ENCODE measurements at places on chromosomes 6 and 20.

DNA sequence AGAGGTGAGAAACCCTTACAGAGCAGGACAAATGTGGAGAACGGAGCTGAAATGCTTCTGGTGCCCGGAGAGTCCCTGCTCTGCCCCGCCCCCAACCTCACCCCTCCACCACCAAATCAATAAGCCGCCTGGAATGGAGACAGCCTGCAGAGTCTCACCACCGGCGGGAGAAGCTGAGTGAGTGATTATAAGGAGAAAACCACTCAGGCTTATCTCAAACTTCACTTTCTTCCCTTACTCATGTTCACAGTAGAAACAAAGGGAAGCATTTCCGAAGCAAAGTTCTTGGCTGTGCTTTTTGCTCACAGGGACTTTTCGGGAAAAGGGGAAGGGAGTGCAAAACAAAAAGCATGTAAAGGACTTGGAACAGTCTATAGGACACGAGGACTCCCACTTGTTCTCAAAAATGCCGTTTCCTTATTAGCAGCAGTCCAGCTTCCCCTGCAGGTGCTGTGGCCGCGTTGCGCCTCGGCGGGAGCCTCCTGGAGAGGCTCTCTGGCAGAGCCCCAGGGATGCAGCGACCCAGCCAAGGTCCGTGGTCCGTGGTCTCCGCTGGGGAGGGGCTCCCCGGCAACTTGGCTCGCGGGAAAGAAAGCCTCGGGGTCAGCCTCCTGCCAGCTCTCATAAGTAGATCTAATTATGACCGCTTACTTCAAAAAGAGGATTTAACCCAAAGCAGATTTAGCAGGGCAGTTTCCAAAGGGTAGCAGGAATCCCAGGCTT, 64.8 kb upstream of the TMEM30A start:
- no peak for DNase-seq

DNA sequence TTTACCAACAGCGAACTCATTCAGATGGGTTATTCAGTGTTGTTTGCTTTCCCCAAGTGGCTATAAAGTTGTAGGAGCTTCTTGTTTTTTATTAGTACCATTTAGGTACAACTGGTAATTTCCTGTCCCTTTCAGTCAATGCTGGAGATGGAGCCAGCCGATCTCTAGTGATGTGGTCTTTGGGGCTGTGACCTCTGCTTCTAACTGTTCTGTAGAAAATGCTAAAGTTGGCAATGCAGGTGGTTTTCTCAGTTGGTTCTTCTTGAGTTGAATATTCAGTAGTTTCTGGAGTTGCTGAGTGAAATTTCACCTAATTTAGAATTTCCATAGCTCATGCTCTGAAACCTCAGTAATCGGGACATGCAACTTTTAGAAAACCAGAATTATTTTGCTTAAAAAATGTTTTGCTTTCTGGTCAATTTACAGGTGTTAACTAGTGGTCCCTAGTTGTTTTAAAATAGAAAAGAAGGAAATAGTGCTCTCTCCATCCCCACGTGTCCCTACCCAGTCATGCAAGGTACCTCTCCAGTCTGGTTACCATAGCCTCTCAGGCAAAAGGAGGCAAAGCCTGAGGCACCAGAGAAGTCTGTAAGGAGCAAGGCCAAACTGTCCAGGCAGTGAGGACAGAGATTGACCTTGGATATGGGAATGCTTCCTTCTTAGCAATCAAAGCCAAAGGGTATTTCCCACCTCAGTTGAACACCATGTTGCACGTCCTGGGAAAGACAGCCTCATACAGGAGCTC, 27.3 kb upstream of the GABRR1 start:
- no peak for DNase-seq

DNA sequence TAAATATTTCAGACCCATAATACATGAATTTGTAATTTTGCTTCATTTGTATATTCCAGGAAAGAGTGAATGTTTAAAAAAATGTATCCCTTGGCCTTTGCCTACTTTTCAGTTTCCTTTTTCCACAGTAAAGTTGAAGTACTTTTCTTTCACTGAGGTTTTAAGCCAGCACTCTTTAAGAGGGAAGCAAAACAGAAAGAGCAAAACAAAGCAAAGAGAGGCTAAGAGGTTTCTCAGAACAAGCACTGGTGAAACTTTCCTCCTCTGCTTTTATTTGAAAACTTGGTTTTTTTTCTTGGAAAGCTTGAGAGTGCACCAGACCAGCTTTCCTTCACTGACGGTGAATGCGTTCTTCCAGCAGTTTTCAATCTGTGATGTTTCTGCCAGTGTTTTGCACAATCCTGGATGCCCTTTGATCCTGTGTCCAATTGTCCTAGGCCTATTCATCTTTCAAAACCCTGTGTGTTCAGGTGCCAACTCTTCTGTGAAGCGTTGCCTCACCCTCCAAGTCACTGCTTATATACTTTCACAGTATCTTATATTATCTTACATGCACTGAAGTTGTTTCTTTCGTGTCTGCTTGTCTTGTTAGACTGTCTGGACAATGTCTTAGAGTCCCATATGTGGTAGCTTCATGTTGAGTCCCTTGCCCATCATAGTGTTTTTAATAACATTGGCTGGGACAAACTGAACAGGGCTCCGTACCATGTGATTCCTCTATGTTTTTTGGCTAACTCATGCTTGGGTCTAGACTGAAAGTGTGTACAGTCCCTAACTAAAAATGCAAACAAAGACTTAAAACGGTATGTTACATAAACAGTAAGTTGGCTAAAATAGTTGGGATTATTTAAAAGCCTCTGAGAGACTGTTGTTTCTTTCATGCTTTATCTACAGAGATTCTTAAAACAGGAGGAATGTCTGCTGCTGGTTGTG, 1.9 kb downstream of the RNF217 start:
- no peak for DNase-seq

DNA sequence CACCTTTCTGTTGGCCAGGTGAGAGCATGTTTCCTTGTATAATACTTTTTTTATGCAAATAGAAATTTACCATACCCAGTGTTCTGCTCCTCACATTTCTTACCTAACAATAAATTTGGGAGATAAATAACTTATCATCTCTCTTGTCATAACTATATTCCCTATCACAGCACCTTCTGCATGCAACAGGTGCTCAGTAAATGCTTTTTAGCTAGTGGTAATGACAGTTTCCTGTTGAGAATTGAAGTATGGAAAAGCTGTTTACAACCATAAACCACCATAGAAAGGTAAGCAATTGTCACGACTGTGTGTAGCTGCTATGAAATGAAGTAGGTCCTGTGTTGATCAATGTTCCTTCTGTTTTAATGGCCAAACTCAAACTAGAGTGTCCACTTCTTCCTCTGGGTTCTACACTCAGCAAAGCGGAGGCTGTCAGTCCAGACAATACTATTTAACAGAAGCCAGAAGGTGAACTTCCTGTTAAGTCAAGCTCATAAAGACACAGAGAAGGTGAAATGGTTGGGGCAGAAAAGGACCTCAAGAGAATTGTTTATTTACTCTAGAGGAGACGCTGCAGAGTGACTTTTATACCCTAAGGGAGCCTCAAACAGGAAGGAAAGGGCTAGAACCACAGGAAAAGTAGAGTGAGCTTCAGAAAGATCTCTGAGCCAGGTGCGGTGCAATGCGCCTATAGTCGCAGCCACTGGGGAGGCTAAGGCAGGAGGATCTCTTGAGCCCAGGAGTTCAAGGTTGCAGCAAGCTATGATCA, 84.0 kb upstream of the SLC22A16 start:
- no peak for DNase-seq

DNA sequence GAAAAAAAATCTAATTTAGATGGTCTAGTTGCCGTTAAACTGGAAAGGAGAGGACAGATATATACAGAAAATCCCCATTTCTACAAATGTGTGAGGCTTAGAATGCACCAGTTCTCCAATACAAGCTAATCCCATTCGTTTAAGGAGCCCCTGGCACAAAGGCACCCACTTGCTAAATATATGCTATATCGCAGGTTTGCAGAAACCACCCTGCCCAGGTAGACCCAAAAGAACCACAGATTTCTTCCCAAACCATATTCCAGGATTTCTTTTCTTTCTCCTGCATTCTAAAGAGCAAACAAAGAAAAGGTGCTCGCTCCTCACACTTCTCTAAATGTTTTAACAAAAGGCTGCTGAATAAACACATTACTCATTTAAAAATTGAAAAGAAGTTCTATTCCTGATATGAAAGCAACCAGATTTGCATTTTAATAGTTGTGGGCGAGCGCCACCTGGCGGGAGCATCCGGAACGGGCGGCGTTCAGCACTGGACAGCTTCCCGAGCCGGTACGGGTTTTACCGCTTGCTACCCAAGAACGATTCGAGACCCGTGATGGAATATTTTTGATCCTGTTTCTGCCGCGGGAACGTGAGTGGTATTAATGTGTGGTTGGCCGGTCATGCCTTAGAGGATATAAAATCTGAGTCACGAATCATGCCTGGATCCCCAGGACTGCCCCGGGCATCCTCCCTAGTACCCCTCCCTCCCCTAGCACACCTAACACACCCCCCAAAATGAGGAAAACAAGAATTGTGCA, 2.1 kb downstream of the PTPRT start:
- DNase-seq, result peak; percentile 39

- no peak for DNase-seq
Measured at GRCh38 chr20:44118185-44119033, 68.6 kb downstream of the JPH2 start.

- no peak for DNase-seq
Measured at GRCh38 chr6:156942266-156942665, 165.1 kb downstream of the ARID1B start.

DNA sequence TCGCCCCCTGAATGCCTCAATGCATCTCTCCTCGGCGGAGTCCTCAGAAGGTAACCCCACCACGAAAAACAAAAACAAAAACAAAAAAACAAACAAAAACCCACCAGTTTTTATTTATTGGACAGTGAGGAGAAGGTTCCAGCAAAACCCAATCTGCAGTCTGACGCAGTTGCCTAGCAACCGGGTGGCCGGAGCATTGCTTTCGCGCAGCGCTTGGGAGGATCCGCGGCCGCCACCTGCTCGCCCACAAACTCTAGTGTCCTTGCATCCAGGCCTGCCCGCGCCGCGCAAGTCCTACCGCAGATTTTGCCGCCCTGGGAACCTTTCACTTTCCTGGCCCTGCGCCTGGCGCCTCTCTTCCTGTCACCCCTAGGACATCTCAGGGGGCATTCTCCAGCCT, 17.6 kb downstream of the TFAP2B start:
- DNase-seq, result no peak

GRCh38 chr6:168052291-168052891, 26.6 kb downstream of the FRMD1 start:
- DNase-seq, result no peak

DNA sequence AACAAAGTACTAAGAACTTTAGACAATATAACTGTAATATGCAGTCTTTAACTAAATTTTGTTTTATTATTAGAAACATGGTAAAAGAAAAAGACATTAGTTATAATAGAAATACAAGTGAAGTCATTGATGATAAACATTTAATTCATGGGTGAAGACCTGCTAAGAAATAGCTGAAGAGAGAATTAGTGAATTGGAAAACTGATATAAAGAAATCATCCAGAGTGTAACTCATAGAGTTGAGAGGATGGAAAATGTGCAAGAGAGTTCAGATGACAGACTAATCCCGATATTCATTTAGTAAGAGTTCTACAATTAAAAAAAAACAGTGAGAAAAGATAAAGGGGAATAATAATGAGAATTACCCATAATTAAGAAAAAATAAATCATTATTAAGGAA, 220.7 kb upstream of the THBS2 start:
- no peak for DNase-seq

DNA sequence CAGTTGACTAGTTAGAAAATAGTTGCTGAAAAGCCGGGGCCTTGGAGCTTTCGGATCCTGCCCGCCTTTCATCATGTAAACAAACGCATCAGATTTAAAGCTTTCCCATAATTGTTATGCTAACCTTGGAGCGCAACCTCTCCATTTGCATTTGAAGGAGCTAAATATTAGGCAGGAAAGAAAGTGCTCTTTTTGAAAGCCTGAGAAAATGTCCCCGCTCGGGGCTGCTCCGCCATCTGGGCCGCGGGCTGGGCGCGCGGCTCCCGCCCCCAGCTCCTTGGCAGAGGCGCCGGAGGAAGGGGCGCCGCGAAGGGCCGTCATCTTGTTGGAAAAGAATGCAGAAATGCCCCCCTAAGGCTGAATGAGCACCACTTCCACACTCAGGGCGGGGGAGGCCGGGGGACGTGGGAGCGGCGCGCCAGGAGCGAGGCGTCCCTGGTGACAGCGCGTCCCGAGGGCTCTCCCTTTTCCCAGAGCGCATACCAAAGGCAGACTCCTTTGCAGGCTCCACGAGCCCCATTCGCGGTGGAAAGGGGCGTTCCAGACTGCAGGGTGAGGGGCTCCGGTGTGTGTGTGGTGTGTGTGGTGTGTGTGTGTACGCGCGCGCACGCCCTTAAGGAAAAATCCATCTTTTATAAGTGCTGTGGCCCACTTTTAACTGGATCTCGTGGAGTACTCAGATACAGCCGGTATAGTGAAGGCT, 145.6 kb upstream of the ID4 start:
- DNase-seq, result peak; percentile 77

DNA sequence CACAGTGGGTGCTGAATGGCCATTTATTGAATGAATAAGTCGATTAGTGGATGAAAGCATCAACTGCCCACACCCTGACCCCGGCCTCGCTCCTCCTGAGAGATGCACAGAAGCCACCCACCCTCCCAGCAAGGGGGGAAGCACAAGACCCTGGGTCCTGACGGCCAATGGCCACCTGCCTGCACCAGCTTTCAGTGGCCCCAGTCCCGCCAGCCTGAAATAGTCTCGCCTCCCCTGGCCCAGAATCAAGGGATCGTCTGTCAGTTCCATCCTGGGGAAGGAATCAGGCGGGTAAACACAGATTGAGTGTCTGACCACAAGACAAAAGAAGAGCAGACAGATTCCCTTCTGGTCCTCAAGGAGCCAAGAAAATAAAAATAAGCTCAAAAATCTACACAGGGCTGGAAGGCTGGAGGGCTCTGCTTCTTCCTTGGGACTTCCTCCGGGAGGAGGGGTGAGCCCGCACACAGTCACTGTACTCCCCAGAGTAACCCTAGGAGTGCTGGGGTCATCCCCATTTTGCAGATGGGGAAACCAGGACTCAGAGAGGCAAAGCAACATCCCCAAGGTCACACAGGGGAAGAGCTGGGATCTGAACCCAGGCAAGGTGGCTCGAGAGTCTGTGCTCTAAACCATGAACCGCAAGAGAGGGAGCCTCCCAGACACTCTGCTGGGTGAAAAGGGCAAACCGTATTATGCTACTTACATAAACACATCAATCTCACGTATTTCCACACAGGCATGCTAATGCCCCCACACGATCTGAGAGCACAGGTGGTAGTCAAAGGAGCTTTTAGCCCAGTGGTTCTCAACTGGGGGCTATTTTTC, 7.8 kb downstream of the PREX1 start:
- no peak for DNase-seq

DNA sequence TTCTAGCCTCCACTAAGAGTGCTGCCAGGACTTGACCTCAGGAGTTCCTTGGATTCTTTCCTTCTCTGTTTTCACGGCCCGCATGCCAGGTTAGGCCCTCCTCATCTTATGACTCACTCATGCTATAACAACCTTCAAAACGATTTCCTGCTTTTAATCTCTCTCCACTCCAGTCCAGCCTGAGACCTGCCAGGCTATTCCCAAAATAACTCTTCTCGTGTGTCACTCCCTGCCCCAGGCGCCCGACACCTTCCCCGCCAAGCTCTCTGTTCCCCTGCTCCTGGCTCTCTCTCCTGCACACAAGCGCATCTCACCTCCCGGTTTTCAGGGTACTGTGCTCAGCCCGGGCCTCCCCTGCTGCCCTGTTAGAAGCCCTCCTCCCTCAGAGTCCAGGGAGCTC, 64.1 kb upstream of the RPS6KA2 start:
- no peak for DNase-seq

GRCh38 chr6:76840865-76841264, 622.4 kb downstream of the HTR1B start:
- no peak for DNase-seq

GRCh38 chr6:33029328-33030184, 20.2 kb upstream of the HLA-DOA start:
- DNase-seq, result no peak

All from nucleus accumbens (tissue), 56 donors.